ENCODE measurements at places on chromosomes 7 and 10.

GRCh38 chr10:124675261-124675660 lies 68.9 kb downstream of the FAM53B start:
- DNase-seq = no peak

DNA sequence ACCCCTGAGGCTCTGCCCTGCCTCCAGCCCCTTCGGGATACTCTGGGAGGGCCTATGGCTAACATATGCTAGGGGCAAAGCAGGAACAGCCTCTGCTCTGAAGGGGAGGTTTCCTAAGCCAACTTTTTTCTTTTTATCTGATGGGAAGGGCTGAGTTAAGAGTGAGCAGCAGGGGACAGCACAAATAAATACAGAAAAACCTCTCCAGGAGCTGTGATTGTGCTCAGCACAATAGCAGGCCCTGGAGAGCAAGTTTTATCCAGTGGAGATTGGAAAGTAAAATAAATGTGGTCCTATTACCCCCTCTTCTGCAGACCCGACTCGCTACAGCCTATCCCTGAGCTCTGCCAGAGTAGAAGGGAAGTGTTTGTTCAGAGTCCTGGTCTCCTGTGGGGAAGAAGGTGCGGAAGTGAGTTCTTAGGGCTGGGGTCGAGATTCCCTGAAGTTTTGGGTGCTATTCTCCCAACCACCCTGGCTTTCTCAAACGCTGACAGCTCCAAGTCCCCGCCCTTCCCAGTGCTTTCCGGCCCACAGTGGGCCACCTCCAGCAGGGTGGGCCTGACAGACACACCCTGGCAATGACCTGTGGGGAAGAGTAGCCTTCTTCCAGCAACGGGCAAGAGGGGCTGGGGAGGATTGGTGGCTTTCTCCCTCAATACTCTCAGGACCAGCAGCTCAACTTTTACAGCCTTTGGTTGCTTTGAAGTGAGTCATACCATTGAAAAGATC lies 23.0 kb upstream of the AFAP1L2 start:
- DNase-seq = no peak

DNA sequence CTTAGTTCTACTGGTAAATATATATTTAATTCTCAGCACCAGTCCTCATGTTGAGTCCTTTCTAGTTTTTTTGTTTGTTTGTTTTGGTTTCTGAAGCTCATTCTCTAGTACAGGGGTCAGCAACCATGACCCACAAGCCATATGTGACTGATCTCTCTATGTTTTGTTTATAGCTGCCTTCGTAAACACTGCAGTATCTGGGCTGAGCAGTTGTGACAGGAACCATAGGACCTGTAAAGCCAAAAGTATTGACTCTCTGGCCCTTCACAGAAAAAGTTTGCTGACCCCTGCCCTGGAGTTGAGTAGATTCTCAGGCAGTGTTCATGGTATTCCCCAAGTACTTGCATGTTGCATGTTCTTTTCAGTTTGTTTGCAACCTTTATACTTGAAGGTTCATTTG lies 20.8 kb downstream of the NET1 start:
- no peak for DNase-seq

DNA sequence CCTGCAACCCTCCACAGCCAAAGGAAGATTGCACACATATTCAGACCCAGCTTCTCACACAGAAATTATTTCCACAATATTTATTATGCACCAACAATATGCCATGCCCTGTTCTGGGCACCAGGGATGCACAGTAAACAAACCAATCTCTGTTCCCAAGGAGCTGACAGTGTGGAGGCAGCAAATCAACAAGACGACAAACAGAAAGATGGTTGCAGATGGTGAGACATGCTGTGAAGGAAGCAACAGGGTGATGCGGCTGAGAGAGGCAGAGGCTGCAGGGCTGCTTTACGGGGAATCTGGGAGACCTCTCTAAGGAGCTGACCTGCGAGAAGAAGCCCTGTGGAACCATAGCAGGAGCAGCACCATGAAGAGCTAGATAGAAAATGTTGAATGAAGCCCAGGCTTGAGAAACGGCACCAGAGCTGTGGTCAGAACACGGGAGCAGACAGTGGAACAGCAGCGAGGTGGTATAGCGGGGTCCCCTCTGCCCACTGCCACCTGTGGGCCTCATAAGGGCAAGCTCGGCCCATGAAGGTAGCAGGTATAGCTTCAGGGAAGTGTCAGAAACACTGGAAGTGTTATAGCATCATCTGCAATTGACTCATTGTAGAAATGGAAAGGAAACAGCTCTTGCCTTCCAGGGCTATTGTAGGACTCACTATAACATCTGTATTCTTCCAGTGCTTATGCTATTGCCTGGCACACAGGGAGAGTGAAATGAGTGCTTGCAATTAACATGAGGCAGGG lies 17.4 kb downstream of the RBP3 start:
- no peak for DNase-seq

DNA sequence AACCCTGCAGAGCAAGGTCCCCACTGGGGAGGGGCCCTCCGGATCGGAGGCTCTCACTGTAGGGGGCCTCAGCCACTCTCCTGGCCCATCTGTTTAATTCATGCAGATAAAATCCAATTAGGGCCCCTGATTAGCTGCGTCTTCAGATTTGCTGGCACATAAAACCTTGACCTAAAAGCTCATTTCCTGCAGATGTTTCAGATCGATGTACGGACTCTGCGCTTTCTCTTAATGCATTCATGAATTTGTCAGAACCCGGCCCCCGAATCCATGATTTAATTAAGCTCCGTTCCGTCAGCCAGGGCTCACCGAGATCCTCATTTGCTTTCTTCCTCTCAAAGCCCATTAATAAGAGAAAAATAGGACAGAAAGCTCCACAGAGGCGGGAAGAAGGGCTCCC lies 40.0 kb upstream of the FOXL3 start:
- DNase-seq = no peak

DNA sequence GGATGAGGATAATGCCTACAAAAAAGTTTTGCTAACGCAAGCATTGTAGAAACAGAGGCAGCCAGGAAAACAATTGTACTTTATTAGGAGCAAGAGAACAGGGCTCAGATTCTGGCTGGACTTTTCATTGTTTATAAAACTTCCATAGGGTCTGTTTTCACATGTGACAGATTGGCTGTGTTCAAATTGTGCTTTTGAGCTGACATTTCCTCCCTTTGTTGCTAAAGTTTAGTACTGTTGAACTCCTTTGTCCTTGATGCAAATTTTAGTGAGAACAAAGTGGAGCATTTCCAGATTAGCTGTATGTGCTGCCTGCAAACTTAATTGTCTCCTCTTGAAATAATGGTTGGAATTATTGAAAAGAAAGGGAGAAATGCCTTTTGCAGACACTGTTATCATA lies 221.0 kb upstream of the FZD1 start:
- no peak for DNase-seq

DNA sequence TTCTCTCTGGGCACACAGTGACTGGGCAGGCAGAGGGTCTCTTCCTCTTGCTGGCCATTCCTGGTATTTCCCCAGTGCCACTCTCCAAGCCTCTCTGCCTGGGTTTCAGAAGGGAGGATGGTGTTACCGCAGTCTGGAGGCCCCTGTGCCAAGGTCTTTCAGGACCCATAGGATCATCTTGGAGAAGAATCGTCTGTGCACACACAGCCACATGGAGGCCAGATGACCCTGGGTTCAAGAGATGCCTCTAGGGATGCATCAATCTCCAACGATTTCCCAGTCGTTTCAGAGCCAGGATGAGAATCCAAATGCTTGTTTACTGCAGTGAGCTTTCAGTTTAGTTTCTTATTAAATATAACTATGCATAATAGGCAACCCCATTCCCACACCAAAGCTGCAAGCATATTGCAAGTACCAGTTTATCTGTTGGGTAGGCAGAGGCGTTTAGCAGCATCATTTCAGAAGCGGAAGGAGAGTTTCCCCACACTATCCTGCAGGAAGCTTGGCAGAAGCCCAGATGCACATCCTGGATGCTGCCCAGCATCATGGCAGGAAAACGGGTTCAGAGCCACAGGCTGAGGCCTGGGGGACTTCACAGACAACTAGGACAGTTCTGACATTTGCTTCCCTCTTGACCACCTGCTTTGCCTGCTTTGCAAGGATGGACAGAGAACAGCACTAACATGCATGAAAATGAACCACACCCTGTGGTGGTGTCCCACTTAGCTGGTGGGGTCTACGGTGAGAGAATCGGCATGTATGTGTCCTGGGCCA lies 134.7 kb upstream of the FAM20C start:
- peak; percentile 58 for DNase-seq

GRCh38 chr10:21920633-21921032 lies 82.9 kb downstream of the DNAJC1 start:
- DNase-seq = no peak

DNA sequence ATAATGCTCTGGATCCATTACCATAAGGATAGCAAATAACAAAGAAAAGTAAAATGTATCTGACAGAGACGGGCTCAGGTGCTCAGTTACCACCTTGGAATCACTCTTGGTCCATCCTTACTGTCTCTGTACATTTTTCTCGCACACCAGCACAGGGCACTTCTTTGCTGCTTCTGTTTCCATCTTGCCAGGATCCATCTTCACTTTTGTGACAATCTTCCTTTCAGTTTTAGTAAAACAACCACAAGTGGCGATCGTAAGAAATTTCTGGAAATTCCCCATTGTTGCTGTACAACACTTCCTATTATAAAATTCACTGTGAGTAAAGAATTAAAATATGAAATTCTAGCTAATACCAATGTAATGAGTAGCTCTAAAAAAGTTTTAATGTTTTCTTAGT lies 695.5 kb downstream of the GRM8 start:
- no peak for DNase-seq

DNA sequence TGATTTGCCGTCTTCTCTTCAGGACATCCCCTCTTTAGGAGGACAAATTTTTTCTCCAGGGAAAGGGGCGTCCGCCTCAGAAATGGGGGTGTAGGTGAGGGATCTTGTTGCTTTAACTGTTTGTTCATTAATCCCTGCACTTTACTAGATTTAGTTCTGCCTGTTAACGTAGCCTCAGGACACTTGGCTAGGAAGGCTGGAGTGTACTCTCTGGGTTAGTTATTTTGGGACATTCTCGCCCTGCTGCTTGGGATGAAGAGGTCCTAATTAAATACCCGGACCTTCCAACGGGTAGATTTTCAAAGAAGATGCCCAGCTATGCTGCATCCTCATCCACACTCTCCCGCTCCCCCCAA lies 552 bp upstream of the ZNF365 start:
- no peak for DNase-seq

- no peak for DNase-seq
Measured at GRCh38 chr7:147240468-147240867, 1123.9 kb downstream of the CNTNAP2 start.

DNA sequence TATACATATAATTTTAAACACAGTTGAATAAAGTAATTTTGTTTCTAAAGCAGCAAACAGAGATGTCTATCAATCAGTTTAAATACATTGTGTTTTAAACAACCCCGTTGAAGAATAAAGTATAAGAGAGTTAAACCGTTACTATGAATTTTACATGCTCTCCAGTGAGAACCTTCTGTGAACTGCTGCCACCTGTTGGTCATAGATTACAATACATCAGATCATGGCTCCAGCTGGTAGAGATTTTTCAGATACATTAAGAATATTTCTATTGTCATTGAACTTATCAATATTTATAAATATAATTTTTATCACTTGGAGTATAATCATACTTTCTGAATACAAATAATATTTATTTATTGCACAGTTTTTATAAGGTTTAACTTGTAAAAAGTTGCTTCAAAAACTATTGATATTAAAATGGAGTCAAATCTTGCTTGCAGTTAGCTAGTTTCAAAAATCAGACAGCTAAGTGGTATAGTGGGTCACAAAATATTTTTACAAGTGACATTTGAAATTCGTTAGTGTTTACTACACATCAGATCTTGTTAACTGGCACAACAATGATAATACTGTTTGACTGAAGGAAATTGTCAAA lies 561.2 kb upstream of the PHF14 start:
- peak; percentile 44 for DNase-seq

DNA sequence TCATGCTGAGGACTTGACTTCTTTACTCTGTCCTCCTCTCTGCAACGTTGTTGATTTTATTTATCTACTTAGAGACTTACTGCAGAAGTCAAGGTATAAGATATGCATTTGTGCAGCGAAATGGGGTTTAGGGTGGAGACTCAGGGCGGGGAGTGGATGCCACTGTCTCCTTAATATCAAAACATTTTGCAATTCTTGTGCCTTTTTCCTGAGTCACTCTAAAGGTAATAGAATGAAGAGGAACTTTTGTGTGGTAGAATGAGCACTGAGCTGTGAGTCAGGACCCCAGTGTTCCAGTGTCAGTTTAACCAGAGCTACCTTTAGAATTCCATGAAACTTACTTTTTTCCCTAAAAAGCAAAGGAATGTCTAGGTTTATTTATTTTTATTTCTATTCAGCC lies 78.2 kb downstream of the VTI1A start:
- no peak for DNase-seq

GRCh38 chr10:9222917-9223316 lies 1168.4 kb downstream of the GATA3 start:
- DNase-seq = no peak

- DNase-seq = no peak
Measured at GRCh38 chr7:15478401-15478800, 83.4 kb downstream of the AGMO start.

DNA sequence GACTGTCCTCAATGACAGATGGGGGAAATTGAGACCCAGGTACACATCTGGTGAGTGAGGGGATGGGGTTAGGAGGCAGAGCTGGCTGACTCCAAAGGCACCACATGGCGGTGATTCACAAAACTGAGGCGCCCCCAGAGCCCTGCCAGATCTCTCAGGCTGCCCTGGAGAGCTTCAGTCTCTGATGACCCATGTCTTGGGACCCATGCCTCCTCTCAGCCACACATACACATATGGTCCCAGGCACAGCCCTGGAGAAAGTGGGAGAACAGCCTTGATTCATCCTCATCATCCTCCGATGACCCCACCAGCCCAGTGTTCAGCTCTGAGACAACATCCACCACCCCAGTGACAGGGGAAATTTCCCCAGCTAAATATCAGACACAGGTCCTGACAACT lies 426.0 kb downstream of the RPS24 start:
- no peak for DNase-seq

GRCh38 chr10:77247031-77247990 lies 390.3 kb downstream of the KCNMA1 start:
- DNase-seq = no peak

DNA sequence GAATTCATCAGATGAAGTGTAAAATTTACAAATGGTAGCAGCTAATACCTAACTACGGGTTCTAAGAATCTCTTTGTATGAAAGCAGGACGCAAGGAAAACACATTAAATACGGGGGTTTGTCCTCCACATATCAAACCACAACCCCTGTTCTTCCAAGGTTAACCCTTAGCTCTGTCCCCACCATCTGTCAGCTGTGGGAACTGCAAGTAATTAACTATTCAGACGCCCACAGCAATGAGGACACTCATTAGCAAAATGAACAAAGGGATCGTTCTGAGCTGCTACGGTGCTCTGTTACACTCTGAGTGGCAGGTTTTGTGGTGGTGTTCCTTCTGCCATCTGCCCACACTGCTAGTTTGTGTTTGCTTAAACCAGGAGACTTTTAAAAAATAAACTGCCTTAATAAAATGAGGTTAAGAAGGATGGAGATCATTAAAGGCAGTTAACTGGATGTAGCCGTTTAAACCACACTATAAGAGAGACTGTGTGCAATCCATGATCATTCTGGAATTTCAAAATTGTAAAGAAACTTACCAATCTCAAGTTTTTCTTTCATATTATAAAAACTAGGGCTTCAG lies 51.4 kb downstream of the C10orf67 start:
- peak; percentile 33 for DNase-seq

Data from cerebellar cortex (tissue), 1 donor.